Heart right ventricle (tissue), 16 donors: ENCODE measurements at places on chromosomes 1 and 21. TPM values are rescaled to one million over a fixed set of nuclear protein-coding genes. Genes with fewer than 3 reads are reported as not detected.

GRCh38 chr1:24964811-24965570, 34.9 kb upstream of the RUNX3 start:
- H3K27ac ChIP-seq: no peak overlapping the region
- no peak overlapping the region for H3K4me3 ChIP-seq
- no peak for DNase-seq
- no peaks in the 10 kb centered on the region for H3K36me3 ChIP-seq
- H3K4me1 ChIP-seq: peaks cover 19% of the 10 kb centered on the region

- no peak overlapping the region for H3K4me3 ChIP-seq
- no peaks in the 10 kb centered on the region for H3K36me3 ChIP-seq
- H3K4me1 ChIP-seq: peaks cover 27% of the 10 kb centered on the region
- H3K27me3 ChIP-seq: no peaks in the 10 kb centered on the region
- H3K27ac ChIP-seq: peak overlapping the region; percentile 1
- no peak for DNase-seq
These were observed 49.0 kb downstream of the ABCA4 start for GRCh38 chr1:94071976-94072375.

DNA sequence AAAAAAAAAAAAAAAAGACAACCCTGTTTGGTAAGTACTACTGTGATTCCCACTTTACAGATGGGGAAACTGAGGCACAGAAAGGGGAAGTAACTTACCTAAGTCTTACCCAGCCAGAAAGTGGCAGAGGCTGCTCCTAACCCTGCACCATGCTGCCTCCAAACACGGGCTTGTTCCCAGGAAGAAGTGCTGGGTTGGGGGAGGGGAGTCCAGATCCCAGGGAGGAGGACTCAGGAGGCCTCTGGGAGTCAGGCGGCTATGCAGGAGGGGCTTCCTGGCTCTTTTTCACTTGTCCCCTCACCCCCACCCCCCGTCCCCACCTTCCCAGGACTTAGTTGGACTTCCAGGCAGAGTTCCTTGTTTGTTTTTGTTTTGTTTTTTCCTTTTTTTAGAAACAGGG, 23.9 kb downstream of the PIK3CD start:
- no peaks in the 10 kb centered on the region for H3K36me3 ChIP-seq
- no peak overlapping the region for H3K4me3 ChIP-seq
- DNase-seq: no peak
- no peaks in the 10 kb centered on the region for H3K4me1 ChIP-seq
- no peaks in the 10 kb centered on the region for H3K27me3 ChIP-seq

DNA sequence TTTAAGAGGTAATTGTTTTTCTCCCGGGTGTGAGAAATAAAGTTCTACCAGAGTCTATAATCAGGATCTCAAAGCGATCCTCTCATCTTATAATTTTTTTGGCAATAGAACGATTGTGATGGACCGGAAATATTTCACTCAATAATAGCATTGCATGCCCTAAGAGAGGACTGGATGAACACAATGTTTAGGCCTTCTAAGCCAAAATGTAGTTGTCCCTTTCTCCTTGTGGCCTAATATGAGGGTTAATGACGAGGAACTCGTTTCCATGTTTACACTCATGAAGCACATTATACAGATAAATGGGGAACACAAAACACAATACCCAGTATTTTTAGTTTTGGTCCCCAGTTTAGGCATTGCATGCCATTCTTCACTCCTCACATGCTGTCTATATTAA, 5.9 kb downstream of the TBX15 start:
- no peaks in the 10 kb centered on the region for H3K36me3 ChIP-seq
- H3K4me1 ChIP-seq: peaks cover 33% of the 10 kb centered on the region
- DNase-seq: no peak
- H3K27ac ChIP-seq: no peak overlapping the region
- H3K4me3 ChIP-seq: no peak overlapping the region

- peaks cover 18% of the 10 kb centered on the region for H3K4me1 ChIP-seq
- peak overlapping the region; percentile 84 for H3K27ac ChIP-seq
- H3K36me3 ChIP-seq: no peaks in the 10 kb centered on the region
These were observed 1.7 kb downstream of the ISG15 start for GRCh38 chr1:1014799-1015681.

GRCh38 chr1:159132271-159132881, 39.0 kb upstream of the CADM3 start:
- H3K4me1 ChIP-seq: no peaks in the 10 kb centered on the region
- H3K36me3 ChIP-seq: no peaks in the 10 kb centered on the region
- no peak overlapping the region for H3K4me3 ChIP-seq

TMEM269 gene
- total RNA-seq: not detected

NT5C1A gene
- total RNA-seq: 20.6 TPM

DNA sequence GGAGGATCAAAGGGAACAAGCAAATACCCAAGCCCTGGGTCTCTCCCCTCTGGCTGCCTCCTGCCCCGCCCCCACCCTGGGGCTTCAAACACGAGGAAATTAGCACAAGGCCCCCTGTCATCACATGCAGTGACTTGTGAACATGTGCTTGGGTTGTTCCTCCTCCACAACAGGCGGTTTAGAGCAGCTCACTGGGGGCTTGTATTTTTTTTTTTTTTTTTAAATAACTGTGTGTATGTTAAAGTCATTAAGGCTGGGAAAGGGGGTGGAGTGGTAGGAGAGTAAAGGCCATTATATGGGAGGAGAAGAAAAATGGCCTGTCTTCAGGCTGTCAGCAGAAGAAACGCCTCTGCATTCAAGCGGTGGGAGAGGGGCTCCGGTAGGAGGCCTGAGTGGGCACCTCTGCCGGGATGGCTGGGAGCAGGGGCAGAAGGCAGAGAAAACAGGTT, 64.2 kb downstream of the PLXNA2 start:
- no peaks in the 10 kb centered on the region for H3K27me3 ChIP-seq
- no peaks in the 10 kb centered on the region for H3K36me3 ChIP-seq
- DNase-seq: no peak
- H3K4me1 ChIP-seq: peaks cover 93% of the 10 kb centered on the region

- H3K27me3 ChIP-seq: peaks cover 5% of the 10 kb centered on the region
- H3K36me3 ChIP-seq: no peaks in the 10 kb centered on the region
- no peak overlapping the region for H3K27ac ChIP-seq
- H3K4me3 ChIP-seq: no peak overlapping the region
- DNase-seq: no peak
- no peaks in the 10 kb centered on the region for H3K4me1 ChIP-seq
These were observed 43.5 kb downstream of the RIMS3 start for GRCh38 chr1:40621821-40622450.

DNA sequence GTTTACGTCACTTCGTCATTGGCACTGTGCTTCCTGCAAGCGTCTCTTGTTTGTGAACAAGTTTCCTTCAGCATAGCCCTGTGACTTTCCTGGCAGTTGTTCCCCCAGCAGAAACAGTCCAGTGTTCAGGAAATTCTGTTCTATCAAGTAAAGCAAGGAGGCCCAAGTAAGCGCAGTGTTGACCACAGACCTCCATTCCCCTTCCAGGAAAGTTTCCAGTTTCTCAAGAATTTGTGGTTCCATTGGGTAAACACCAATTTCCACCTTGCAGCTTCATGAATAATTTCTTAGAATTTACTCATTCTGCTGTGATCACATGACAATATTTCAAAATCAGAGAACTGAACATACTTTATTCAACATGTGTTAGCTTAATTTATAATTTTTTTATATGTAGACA, 88.5 kb upstream of the ETV3 start:
- no peaks in the 10 kb centered on the region for H3K27me3 ChIP-seq
- H3K4me1 ChIP-seq: no peaks in the 10 kb centered on the region
- DNase-seq: no peak
- H3K27ac ChIP-seq: no peak overlapping the region
- H3K36me3 ChIP-seq: no peaks in the 10 kb centered on the region

GRCh38 chr1:241999026-241999425, at the start of gene MAP1LC3C:
Gene MAP1LC3C, minus strand, starts transcription at chr1:241999098. Its CDS starts 90 bp downstream, at chr1:241999008.
- H3K4me3 ChIP-seq: peak within 1 kb of the TSS; percentile 41
- peak within 1 kb of the TSS; percentile 55 for H3K27ac ChIP-seq
- no peaks in the 10 kb centered on the region for H3K36me3 ChIP-seq
- DNase-seq: no peak

DNA sequence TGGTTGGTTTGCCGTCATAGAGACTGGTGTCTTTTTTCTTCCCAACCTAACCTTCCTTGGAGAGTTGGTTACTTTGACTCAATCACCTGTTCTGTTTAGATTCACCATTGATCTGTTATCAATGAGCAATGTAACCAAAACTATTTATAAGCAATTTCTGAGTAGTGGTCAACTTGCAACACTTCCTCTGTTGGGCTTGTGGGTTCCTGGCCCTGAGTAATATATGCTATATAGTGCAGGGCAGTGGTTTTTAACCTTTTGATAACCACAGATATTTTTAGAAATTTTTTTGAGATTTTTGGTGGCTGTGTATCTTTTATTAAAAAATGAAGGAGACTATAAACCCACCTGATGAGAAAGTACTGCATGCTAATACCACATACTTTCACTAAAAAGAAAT, 9.4 kb upstream of the XCL1 start:
- DNase-seq: no peak
- H3K4me3 ChIP-seq: no peak overlapping the region
- H3K27ac ChIP-seq: no peak overlapping the region
- no peaks in the 10 kb centered on the region for H3K36me3 ChIP-seq
- no peaks in the 10 kb centered on the region for H3K27me3 ChIP-seq

RNF186 gene
- not detected for total RNA-seq

- H3K4me3 ChIP-seq: no peak overlapping the region
- DNase-seq: no peak
- H3K36me3 ChIP-seq: no peaks in the 10 kb centered on the region
- H3K27me3 ChIP-seq: no peaks in the 10 kb centered on the region
- H3K4me1 ChIP-seq: peaks cover 6% of the 10 kb centered on the region
These were observed 96.1 kb upstream of the HIVEP3 start for GRCh38 chr1:42014823-42015222.

DNA sequence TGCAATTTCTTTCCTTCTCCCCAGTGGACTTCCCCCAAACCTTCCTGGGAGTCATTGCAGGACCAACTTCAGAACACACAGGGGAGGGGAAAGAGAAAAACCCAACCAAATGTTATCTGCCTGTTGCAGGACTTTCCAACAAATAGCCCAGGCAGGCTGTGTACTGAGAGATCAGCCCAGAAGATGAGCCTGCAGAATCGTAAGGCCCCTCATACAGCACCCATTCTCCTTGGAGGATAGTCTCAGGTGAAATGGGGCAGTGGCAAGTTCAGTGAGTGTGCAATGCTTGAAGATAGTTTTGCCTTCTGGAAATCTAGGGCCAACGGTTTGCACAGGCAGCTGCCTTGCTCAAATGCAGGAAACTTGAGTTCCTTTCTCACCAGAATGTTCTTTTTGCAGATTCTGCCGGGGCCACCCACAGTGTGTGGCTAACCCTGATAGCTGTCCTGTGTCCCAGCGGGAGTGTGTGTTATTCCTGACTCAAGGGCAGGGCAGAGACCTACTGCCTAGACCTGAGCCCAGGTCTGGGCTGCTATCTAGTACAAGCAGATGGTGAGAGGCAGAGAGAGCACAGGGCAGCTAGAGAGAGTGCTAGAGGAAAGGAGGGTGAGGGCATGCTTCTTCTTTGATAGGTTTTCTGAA, 48.8 kb downstream of the GADD45A start:
- no peak for DNase-seq
- peaks cover 15% of the 10 kb centered on the region for H3K4me1 ChIP-seq
- H3K27ac ChIP-seq: no peak overlapping the region
- H3K27me3 ChIP-seq: no peaks in the 10 kb centered on the region
- H3K36me3 ChIP-seq: no peaks in the 10 kb centered on the region

GRCh38 chr1:21653744-21654100, 15.4 kb downstream of the RAP1GAP start:
- H3K4me1 ChIP-seq: peaks cover 6% of the 10 kb centered on the region
- H3K36me3 ChIP-seq: no peaks in the 10 kb centered on the region
- no peak overlapping the region for H3K27ac ChIP-seq
- H3K4me3 ChIP-seq: no peak overlapping the region

DNA sequence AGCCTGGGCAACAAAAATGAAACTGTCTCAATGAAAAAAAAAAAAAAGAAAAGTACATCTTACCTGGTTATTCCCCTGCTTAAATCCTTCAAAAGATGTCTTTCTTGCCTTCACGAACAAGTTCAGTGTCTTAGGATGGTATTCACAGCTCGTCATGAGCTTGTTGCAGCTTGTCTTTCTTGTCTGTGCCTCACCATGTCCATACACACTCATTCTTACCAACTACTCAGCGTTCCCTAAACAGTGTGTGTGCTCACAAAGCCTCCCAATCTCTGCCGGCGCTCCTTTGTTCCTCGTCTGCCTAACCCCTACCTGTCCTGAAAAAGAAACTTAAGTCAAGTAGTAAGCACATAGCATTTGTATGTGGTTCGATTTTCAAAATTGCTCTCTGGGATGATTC, 31.1 kb downstream of the UBE4B start:
- H3K27ac ChIP-seq: no peak overlapping the region
- DNase-seq: no peak
- no peaks in the 10 kb centered on the region for H3K27me3 ChIP-seq
- no peak overlapping the region for H3K4me3 ChIP-seq
- H3K36me3 ChIP-seq: no peaks in the 10 kb centered on the region
- peaks cover 75% of the 10 kb centered on the region for H3K4me1 ChIP-seq

DNA sequence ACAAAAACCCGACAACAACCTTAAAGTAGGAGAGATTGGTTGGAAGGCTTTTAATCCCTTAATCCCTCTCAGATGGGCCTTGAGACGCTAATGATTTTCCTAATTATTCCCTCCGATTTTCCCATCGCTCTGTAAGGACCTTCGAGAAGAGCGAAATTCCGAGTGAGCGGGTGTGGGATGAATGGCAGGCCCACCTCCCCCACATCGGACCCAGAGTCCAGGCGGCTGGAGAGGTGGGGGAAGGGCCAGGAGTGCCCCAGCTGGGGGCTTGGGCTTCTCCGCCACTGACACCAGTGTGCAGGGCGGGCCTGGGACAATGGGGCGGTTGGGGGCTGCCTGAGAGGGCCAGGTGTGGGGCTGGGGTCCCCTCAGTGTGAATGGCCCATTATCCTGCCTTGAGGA, 23.4 kb downstream of the RHBG start:
- H3K4me1 ChIP-seq: no peaks in the 10 kb centered on the region
- no peak overlapping the region for H3K4me3 ChIP-seq
- no peak overlapping the region for H3K27ac ChIP-seq
- H3K36me3 ChIP-seq: no peaks in the 10 kb centered on the region
- DNase-seq: no peak

GRCh38 chr1:79006564-79006963, at the start of gene ADGRL4:
Gene ADGRL4, minus strand, starts transcription at chr1:79006730. Its CDS starts 76 bp downstream, at chr1:79006654.
- DNase-seq: peak; percentile 57
- H3K4me1 ChIP-seq: peaks cover 6% of the 10 kb centered on the region
- peak within 1 kb of the TSS; percentile 87 for H3K27ac ChIP-seq
- H3K36me3 ChIP-seq: no peaks in the 10 kb centered on the region
- peaks cover 12% of the 10 kb centered on the region for H3K27me3 ChIP-seq

- H3K36me3 ChIP-seq: no peaks in the 10 kb centered on the region
- H3K27me3 ChIP-seq: no peaks in the 10 kb centered on the region
These were observed 1240.7 kb downstream of the BRINP3 start for GRCh38 chr1:189237008-189237407.

DNA sequence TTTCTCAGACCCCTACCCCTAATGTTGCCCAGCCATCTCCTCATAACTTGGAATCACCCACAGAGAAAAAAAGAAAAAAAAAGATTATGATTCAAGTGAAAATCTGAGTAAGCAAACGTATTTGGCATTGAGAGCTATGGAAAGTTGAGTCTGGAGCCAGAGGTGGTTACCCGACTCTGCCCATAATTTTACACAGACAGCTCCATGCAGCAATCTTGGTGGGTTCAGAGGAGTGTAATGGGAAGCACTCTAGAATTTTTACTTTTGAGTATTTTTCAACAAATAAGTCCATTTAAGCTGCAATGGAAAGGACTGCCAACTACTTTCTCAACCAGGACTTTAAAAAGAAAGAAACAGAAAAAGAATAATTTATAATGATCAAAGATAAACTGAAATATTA, 62.7 kb downstream of the ZC3H11B start:
- H3K27ac ChIP-seq: no peak overlapping the region
- H3K36me3 ChIP-seq: no peaks in the 10 kb centered on the region
- H3K4me3 ChIP-seq: no peak overlapping the region
- H3K27me3 ChIP-seq: no peaks in the 10 kb centered on the region
- no peaks in the 10 kb centered on the region for H3K4me1 ChIP-seq

SLC9A1 gene
- total RNA-seq: 34.4 TPM
